Colonic mucosa (tissue), 4 donors: ENCODE measurements at places on chromosomes 5 and 9. TPM values are rescaled to one million over a fixed set of nuclear protein-coding genes. Genes with fewer than 3 reads are reported as not detected.

GRCh38 chr9:123960366-123960765 lies 30.4 kb upstream of the DENND1A start:
- no peak for DNase-seq

Gene TNFAIP8
- total RNA-seq: 11.0 TPM

- no peak for DNase-seq
Observed at GRCh38 chr5:41503310-41503709, 7.1 kb downstream of the PLCXD3 start.

- DNase-seq: no peak
Observed at GRCh38 chr5:173454361-173454735, 126.1 kb upstream of the STC2 start.

- DNase-seq: no peak
Observed at GRCh38 chr5:142134331-142135010, 25.9 kb downstream of the NDFIP1 start.

GRCh38 chr9:123395276-123395688 lies 39.3 kb downstream of the CRB2 start:
- no peak for DNase-seq

Gene MYORG
- 68.6 TPM for total RNA-seq

GRCh38 chr9:134327671-134328231 lies 1.5 kb downstream of the RXRA start:
- DNase-seq: no peak

GRCh38 chr9:18473652-18474279 lies at the start of gene ADAMTSL1:
Gene ADAMTSL1, plus strand, starts transcription at chr9:18474153. Its CDS starts 80 bp downstream, at chr9:18474233.
- peak; percentile 36 for DNase-seq

Gene NELFB
- total RNA-seq: 87.1 TPM

Gene PCDHB7
- 0.40 TPM for total RNA-seq

DNA sequence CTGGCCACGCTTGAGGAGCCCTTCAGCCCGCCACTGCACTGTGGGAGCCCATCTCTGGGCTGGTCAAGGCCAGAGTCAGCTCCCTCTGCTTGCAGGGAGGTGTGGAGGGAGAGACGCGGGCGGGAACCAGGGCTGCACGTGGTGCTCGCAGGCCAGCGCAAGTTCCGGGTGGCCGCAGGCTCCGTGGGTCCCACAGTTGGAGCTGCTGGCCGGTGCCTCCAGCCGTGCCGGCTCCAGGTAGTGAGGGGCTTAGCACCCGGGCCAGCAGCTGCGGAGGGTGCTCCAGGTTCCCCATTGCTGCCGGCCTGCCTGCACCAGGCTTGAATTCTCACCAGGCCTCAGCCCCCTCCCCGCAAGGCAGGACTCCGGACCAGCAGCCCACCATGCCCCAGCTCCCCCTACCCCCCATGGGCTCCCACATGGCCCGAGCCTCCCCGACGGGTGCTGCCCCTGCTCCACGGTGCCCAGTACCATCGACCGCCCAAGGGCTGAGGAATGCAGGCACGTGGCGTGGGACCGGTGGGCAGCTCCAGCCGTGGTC lies 192.8 kb upstream of the IZUMO3 start:
- DNase-seq: no peak

GRCh38 chr9:113425072-113425471 lies 14.5 kb downstream of the C9orf43 start:
- no peak for DNase-seq

DNA sequence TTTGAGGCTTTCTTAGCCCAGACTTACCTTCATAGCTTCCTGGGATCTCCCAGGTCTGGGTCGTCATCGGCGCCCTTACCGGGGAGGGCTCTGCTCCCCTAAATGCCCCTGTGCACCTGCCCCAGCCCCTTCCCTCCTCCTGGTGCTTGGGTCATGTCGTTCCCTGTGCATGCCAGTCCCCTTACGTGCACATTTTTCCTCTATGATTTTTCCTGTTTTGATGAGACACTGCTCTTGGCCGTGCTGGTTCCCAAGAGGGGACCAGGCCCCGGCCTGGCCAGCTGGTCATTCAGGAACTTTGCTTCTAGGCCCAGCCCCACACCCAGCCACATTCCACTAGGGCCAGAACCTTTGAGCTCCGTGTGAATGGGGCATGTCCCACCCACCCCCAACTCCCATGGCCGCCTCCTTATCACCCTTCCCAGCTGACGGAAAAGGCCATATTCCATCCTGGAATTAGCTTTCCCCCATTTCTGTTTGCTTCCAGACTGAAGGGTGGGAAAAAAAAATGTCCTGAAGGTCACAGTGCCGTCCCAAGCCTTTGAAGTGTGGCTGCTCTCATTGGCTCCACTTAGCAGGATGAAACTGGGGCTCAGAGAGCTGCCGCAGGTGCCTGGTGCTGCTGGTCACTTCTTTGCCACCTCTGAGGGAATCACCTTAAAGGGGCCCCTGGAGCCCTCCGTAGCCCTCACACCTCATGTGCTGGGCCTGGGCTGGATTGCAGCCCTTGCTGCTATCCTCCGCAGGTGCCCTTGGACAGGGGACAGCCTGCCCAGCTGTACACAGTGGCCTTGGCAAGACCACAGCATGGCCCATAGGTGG lies 25.1 kb downstream of the ERGIC1 start:
- DNase-seq: peak; percentile 75

- DNase-seq: no peak
Observed at GRCh38 chr9:5817862-5818261, 15.1 kb downstream of the ERMP1 start.

GRCh38 chr9:123642291-123643278 lies 286.6 kb downstream of the CRB2 start:
- peak; percentile 76 for DNase-seq

- no peak for DNase-seq
Observed at GRCh38 chr5:111439473-111440075, 72.8 kb downstream of the STARD4 start.

DNA sequence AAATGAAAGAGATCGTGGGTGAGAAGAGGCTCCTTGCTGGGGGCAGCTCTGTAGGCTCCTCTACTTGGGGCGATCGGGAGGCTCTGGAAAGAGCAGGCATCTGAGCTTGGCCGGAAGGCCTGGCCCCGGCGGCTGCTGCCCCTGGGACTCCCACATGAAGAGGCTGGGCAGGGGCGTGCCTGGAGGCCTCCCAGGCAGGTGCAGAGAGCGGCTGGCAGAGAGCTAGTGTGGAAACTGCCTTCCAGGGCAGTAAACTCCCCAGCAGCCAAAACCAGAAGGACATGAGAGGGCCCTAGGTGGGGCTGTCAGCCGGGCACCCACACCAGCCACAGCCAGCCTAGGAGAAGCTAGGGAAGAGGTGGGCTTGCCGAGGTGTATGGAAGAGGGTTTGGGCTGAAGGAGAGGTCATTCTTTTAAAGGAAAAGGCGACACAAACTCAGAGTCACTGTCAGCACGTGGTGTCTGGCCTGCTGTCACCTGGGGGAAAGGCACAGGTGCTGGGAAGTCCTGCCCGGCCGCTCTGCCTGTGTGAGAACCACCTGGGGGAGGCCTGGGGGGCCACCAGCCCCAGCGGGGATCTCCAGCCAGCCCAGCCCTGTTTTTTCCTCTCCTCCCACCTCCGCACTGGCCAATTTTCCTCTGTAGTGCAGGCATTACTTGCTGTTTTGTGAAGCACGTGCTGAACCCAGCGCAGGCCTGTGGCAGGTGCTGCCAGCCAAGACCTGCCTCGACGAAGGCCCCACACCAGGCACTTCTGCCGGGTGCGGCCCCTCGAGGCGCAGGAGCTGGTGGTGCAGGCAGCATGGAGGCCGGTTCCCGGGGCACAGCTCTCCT lies 44.8 kb upstream of the EGFL7 start:
- DNase-seq: peak; percentile 74

Gene STK32A
- total RNA-seq: 0.10 TPM

DNA sequence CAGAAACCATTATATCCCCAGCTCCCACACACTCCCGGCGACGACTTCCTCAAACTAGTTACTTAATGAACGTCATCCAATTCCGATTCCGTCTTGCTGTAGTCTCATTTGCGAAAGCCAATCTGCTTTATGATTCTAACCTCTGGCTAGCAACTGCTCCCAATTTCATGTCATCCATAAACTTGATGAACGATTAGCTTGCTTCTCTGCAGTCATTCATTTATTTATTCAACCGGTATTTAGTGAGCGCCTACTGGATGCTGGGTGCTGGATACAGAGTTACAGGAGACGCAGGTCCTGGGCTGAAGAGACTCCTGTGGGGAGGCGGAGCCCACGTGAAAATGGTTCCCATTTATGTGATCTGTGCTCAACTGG lies 46.2 kb downstream of the TSPAN17 start:
- DNase-seq: peak; percentile 31

- DNase-seq: no peak
Observed at GRCh38 chr9:68555437-68556150, 14.9 kb upstream of the TMEM252 start.

GRCh38 chr5:174147551-174147950 lies 102.0 kb downstream of the NSG2 start:
- DNase-seq: no peak

Gene SAPCD2
- total RNA-seq: 57.8 TPM
